ENCODE measurements at places on chromosomes 12 and 14. TPM values are rescaled to one million over a fixed set of nuclear protein-coding genes. Genes with fewer than 3 reads are reported as not detected.
A peak's percentile ranks its signal among the peaks of the same experiment; 100 is the strongest.

FGF6 gene
- not detected for total RNA-seq

MUCL1 gene
- total RNA-seq: not detected

ZNF891 gene
- 1.1 TPM for total RNA-seq

RIN3 gene
- total RNA-seq: 14.8 TPM

OR6J1 gene
- total RNA-seq: not detected

FGF23 gene
- total RNA-seq: not detected

STYK1 gene
- total RNA-seq: not detected

C12orf56 gene
- total RNA-seq: not detected

- H3K4me1 ChIP-seq: no peaks in the 10 kb centered on the region
- no peak for DNase-seq
- H3K36me3 ChIP-seq: no peaks in the 10 kb centered on the region
- H3K27me3 ChIP-seq: no peaks in the 10 kb centered on the region
- H3K4me3 ChIP-seq: no peak overlapping the region
Measured at GRCh38 chr12:88351146-88351545, 209.0 kb downstream of the TMTC3 start.

GRCh38 chr14:101410126-101410525 is 151.2 kb upstream of the DIO3 start:
- DNase-seq: no peak
- H3K27ac ChIP-seq: no peak overlapping the region
- peaks cover 6% of the 10 kb centered on the region for H3K27me3 ChIP-seq
- peaks cover 3% of the 10 kb centered on the region for H3K4me1 ChIP-seq

- H3K4me3 ChIP-seq: no peak overlapping the region
- no peak for DNase-seq
- H3K4me1 ChIP-seq: peaks cover 11% of the 10 kb centered on the region
- no peak overlapping the region for H3K27ac ChIP-seq
Measured at GRCh38 chr14:56143025-56143424, 24.8 kb downstream of the PELI2 start.

DNA sequence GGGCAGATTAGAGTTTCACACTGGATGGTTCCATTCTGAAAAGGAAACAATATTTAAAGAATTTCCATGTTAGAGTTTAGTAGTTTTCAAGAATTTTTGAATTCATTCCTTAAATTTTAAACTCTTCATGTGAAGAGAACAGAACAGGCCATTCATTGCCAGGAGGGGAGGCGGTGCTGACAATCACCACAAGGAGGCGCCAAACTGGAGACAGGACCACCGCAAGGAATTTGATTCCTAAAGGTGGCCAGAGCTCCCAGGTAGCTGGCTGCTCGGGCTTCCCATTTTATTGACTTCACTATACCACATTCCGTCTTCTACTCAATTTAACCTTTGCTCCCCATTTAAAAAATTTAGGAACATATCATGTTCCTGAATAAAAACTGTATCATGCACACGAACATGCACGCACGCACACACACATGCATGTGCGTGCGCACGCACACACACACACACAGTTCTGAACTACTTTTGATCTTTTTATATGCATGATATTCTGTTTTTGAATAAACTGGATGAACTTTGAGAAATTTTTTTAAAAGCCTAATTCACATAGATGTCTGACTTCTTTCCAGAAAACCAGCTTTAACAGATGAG is 101.2 kb downstream of the NELL2 start:
- no peaks in the 10 kb centered on the region for H3K36me3 ChIP-seq
- H3K4me3 ChIP-seq: no peak overlapping the region
- DNase-seq: no peak
- no peak overlapping the region for H3K27ac ChIP-seq
- no peaks in the 10 kb centered on the region for H3K27me3 ChIP-seq

- no peaks in the 10 kb centered on the region for H3K36me3 ChIP-seq
- H3K27ac ChIP-seq: no peak overlapping the region
- H3K4me1 ChIP-seq: no peaks in the 10 kb centered on the region
- H3K4me3 ChIP-seq: no peak overlapping the region
Measured at GRCh38 chr12:45601888-45602287, 127.6 kb upstream of the ARID2 start.

DNA sequence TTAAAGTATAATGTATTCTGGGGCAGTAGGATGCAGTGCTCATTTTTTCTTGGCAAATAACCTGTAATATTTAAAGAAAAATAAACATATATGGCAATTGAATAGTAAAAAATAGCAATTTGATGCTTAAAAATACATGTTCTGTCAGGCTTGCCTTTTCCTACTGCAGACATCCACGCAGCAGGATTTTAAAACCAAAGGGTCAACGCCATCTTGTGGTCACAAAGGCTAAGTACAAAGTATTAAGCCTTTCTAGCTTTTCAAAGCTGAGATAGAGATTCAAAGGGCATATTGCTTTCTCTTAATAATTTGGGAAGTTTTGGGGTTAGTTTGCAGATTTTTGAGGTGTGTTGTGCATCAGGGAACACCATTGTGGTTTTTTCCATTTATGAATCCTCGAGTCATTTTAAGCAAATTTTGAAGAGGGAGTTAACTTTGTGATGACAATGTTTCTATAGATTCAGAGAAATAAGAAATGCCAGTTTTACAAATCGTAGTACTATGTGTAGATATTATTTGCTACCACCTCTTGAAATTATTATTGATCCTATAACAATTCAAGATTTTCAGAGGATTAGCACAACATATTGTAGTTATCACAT is 4.7 kb upstream of the CCER1 start:
- no peak overlapping the region for H3K27ac ChIP-seq
- no peak overlapping the region for H3K4me3 ChIP-seq
- no peaks in the 10 kb centered on the region for H3K4me1 ChIP-seq
- H3K36me3 ChIP-seq: no peaks in the 10 kb centered on the region

DNA sequence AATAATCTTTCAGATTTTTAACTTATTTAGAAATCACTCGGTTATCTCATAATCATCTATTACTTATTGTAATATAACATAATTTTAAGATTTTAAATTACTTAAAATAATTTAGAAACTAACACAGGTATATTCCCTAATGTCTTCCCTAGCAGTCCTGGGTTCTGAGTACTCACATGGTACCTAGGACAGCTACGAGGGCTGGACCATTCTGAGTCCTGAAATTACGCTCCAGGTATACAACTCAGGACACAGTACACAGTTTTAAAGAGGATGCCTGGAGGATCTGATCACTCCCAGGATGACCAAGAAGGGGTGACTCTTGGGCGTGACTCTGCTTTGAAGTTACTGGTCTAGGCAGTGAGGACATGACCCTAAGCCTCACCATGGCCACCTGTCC is 9.1 kb upstream of the RASSF8 start:
- no peaks in the 10 kb centered on the region for H3K4me1 ChIP-seq
- no peak overlapping the region for H3K27ac ChIP-seq
- H3K27me3 ChIP-seq: no peaks in the 10 kb centered on the region
- DNase-seq: no peak
- peaks cover 5% of the 10 kb centered on the region for H3K36me3 ChIP-seq

- no peak for DNase-seq
- no peaks in the 10 kb centered on the region for H3K27me3 ChIP-seq
- no peak overlapping the region for H3K27ac ChIP-seq
- no peaks in the 10 kb centered on the region for H3K36me3 ChIP-seq
Measured at GRCh38 chr12:66662179-66662578, 16.7 kb downstream of the GRIP1 start.

DNA sequence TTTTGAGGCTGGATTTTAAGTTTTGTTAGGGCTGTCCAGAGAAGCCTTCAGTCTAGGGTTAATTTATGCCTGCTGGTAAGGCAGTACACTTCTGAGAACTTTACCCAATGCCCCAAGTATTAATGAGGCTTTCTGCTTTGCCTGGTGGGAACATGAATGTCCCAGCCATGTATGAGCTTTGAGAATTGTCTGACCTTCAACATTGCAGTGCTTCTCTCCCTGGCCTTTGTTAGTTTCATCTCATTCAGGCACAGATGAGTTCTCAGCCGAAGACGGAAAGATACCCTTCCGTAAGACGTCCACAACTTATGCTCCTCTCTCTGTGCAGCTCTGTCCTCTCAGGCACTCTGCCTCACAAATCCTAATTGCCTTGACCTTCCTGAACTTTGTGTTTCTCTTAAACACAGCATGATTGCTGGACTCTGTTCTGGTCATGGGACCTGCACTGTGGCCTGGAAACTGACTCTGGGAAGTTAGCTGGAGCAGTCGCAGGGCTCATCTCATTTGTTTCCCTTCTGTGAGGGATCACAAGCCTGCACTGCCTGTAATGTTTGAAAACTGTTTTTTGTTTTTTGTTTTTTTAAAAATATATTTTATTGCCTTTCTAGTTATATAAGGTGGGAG is 15.7 kb downstream of the CHPT1 start:
- H3K27me3 ChIP-seq: no peaks in the 10 kb centered on the region
- H3K27ac ChIP-seq: peak overlapping the region; percentile 70
- DNase-seq: peak; percentile 35
- peaks cover 42% of the 10 kb centered on the region for H3K4me1 ChIP-seq

- H3K27ac ChIP-seq: no peak overlapping the region
- peaks cover 2% of the 10 kb centered on the region for H3K27me3 ChIP-seq
- H3K4me3 ChIP-seq: no peak overlapping the region
- DNase-seq: peak; percentile 54
Measured at GRCh38 chr12:69070319-69071090, 137.5 kb upstream of the CPM start.

DNA sequence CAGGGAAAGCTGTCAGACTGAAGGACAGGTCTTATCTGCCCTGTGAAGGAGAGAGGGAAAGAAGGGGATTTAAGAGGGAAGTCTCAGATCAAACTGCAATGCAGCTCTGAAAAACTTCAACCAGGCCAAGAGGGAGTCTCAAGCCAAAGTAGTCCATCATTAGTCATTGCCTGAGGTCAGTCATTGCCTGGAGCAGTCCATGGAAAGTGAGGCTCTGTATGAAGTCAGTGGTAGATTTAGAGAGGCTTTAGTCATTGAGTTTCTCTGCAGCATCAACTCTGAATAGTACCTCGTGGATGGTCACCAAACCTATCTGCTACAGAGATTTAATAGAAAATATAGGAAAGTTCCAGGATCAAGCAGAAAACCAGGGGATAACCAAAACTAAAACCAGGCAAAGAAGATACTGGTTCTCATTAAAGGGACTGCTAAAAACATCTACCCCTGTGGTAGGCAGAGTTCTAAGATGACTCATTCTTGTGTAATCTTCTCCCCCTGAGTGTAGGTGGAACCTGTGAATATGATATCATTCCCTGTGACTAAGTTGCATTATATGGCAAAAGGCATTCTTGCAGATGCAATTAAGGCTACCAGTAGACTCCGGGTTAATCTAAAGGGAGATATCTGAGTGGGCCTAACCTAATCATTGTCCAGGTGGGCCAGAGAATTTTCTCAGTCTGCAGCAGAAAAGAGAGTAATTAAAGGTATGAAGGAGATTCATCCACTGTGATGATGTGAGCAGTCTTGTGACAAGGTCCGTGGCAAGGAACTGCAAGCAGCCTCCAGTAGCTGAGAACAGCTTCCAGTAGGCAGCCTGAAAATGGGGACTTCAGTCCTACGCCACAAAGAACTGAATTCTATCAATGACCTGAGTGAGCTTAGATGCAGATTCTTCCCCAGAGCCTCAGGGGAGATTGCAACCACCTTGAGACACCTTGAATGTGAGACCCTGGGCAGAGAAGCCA is 123.1 kb downstream of the GALC start:
- H3K27me3 ChIP-seq: no peaks in the 10 kb centered on the region
- no peaks in the 10 kb centered on the region for H3K36me3 ChIP-seq
- H3K4me3 ChIP-seq: no peak overlapping the region
- H3K4me1 ChIP-seq: peaks cover 3% of the 10 kb centered on the region

- H3K36me3 ChIP-seq: no peaks in the 10 kb centered on the region
- H3K4me1 ChIP-seq: no peaks in the 10 kb centered on the region
- DNase-seq: no peak
- H3K4me3 ChIP-seq: no peak overlapping the region
- no peak overlapping the region for H3K27ac ChIP-seq
Measured at GRCh38 chr14:96231056-96231455, 25.0 kb upstream of the BDKRB1 start.

DNA sequence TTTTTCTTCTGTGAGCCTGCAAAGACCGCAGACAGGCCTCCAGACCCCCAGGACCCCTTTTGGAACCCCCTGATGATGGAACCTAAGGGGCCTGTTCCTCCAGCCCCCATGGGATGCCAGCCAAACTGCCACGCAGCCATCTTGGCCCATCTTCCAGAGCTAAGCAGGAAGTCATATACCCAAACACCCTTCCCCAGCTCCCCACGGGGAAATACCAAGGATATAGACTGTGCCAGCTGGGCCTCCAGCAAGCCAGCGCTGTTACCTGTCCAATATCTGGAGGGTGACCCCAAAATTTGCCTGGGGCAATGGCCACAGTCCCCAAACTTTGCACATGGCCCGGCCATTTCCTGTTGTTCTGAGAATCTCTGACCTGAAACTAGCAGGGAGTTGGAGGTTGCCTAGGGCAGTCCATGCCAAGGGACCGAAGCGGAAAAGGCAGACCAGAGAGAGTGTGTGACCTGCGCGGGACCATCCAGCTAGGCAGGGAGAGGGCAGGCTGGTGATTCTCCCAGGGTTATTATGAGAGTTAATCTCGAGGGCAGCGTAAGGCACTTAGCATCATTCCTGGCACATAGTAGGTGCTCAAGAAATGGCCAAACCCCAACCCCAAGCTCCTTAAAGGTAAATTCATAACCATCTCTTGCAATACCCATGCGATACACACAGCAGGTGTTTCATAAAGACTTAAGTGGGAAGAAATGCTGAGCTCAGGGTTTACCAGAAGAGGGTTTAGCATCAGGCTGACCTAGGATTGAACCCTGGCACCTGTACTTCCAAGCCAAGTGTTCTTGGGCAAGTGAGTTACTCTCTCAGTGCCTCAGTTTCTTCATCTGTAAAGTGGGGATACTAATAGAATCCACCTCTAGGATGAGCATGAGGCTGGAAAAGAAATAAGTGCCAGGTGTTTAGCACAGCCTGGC is 2.6 kb upstream of the RASAL1 start:
- no peak for DNase-seq
- no peak overlapping the region for H3K27ac ChIP-seq
- no peaks in the 10 kb centered on the region for H3K4me1 ChIP-seq
- H3K36me3 ChIP-seq: no peaks in the 10 kb centered on the region
- H3K4me3 ChIP-seq: no peak overlapping the region
- peaks cover 35% of the 10 kb centered on the region for H3K27me3 ChIP-seq

DNA sequence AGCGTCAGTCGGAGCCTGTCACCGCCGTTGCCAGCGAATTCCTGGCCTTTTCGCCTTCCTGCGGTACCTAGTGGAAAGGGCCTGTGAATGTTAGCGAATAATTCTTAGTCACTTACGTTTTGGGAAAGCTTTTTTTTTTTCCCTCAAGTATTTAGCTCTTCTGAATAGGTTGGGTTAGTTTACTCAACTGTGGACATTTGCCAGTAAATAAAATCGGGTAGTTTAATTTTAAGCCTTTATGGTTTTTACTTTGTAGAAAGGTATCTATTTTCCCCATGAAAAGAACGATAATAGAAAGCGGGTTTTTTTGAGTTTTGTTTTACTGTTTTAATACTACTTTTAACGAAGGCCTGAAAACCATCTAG is 1.7 kb downstream of the YY1 start:
- H3K36me3 ChIP-seq: no peaks in the 10 kb centered on the region
- peaks cover 68% of the 10 kb centered on the region for H3K4me1 ChIP-seq
- H3K27me3 ChIP-seq: no peaks in the 10 kb centered on the region
- peak overlapping the region; percentile 94 for H3K4me3 ChIP-seq
- H3K27ac ChIP-seq: peak overlapping the region; percentile 98

Data from heart right ventricle (tissue), 16 donors.